ENCODE measurements at places on chromosomes 2 and 18.

DNA sequence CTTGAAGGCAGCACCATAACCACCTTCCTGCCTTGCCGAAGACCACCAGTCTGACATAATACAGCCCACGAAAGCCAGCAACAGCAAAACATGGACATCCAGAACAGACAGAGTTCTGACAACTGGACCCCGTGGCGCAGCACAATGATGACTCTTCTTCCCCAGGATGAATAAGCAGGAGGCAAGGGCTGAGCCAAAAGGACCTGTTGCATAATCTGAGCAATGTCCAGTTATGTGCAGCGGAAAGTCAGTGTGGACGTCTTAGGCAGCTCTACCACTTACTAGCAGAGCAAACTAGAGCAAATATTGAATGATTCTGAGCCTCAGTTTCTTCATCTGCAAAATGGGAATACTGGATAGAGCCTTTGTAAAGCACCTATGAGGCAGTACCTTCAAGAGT, 225.1 kb downstream of the ZBTB7C start:
- DNase-seq, result no peak

- no peak for DNase-seq
These were observed 371.7 kb upstream of the CELF4 start for GRCh38 chr18:37937287-37937686.

DNA sequence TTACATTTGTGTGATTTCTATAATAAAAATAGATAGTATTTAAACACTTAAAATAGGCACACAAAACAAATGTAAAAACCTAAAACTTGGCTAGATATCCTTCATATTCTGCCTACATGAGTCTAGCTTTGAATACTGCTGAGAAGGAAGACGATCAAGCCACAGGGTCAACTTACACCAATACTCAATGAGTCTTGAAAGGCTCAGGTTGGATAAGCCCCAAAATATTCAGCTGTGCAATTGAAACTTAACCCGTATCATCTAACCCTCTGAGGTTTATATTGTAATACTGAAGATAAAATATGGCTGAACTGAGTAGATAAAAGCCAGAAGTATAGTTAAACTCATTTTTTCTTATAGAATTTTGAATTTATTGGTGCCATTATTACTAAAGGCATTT, 313.0 kb upstream of the NRXN1 start:
- DNase-seq, result no peak

- DNase-seq, result no peak
These were observed 520.6 kb upstream of the RAB12 start for GRCh38 chr18:8088626-8089025.

DNA sequence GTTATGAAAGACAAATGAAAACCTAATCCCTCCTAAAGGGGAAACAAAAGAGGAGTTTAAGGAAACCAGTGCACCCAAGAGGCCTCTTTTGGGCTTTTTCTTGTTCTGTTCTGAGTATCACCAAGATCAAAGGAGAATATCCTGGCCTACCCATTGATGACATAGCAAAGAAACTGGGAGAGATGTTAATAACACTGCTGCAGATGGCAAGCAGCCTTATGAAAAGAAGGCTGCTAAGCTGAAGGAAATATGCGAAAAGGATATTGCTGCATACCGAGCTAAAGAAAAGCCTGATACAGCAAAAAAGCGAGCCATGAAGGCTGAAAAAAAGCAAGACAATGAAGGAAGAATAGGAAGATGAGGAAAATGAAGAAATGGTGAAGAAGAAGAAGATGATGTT, 23.6 kb upstream of the STAT4 start:
- DNase-seq, result no peak

GRCh38 chr2:14776216-14776615, 143.7 kb downstream of the LRATD1 start:
- no peak for DNase-seq

DNA sequence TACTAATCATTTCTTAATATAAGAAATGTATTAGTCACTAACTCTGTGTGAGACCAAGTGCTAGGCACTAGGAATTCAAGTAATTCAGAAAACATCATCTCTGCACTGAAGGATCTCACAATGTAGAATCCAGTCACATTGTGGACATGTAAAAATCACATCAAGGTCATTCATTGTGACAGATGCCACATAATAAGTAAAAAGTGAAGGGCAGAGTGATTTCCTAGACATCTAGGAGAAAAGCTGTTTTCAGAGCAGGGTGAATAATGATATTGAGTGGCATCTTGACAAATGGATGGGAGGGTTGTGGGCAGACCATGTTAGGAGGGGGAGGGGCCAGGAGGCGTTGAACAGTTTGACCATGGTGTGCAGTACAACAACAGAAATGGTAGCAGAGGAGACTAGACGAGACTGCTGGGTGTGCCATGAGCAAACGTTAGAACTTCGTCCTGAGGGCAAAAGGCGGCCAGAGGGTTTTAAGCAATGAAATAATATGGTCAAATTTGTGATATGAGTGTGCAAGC, 93.8 kb downstream of the DTNA start:
- DNase-seq, result no peak

- DNase-seq, result no peak
These were observed 278.6 kb upstream of the KYNU start for GRCh38 chr2:142598846-142599245.

GRCh38 chr2:11491348-11491933, 25.5 kb upstream of the E2F6 start:
- no peak for DNase-seq

GRCh38 chr2:193796847-193797246, 1602.1 kb upstream of the TMEFF2 start:
- no peak for DNase-seq

DNA sequence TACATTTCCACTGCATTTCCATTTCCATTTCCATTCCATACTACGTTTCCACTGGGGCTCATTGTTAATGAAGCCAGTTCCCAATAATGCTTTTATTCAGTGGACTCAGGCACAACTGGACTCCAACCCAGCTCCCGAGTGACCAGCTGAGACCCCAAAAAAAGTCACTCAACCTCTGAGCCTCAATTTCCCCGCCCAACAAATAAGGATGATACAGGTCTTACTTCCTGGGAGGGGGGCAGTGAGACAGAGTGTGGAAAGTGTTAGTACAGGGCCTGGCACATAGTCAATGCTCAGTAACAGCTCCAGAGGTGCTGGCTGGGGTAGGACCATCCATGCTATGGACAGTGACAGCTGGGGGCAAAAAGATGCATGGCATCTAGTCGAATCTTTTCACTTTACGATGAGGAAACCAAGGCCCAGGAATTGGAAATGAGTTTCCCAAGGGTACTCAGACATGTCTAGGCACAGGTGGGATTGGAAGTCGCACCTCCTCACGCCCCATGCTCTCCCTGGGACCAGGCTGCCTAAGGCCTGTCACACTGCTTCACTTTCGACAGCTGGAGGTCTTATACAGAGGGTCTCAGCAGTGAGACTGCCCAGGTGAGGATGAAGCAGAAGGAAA, 226.5 kb downstream of the ANAPC1 start:
- DNase-seq, result no peak

All from stimulated activated CD4-positive, alpha-beta T cell treated with anti-CD3 and anti-CD28 coated beads, Interleukin-4, amount 100 ng/mL, for 24 hours (primary cell).